Stimulated activated CD8-positive, alpha-beta memory T cell treated with anti-CD3 and anti-CD28 coated beads, Interleukin-4, amount 100 ng/mL, for 24 hours (primary cell): ENCODE measurements at places on chromosomes 2 and 18.

- no peak for DNase-seq
These were observed 889.3 kb upstream of the CELF4 start for GRCh38 chr18:38454764-38455469.

DNA sequence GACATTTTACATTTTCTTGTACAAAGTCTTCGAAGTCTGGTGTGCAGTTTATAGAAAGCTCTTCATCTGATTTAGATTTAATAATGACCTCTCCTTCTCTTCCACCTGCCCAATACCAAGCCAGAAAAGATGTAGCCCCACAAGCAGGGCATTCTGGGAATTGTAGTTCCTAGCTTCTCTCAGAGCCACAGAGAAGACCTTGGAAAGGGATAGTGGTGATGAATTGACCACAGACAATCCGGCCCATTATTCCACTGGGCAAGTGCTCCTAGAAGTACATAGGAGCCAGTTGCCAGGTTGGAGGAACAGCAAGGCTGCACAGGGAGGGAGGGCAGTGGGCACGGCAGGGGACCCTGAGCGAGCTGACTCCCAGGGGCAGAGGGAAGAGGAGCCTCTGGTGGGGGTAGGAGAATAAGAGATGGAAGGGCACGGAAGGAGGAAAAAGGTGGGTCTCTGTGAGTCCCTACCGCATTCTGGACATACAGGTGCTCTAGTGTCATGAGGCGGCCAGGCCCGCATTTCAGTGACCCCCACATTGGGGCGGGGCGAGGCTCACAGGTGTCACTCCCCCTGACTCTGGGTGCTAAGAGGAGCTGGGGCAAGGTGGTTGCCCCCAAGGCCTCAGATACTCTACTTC, 152.5 kb upstream of the HAAO start:
- no peak for DNase-seq

GRCh38 chr2:157790780-157791179, 85.3 kb downstream of the ACVR1 start:
- no peak for DNase-seq

- DNase-seq = no peak
These were observed 89.3 kb downstream of the ACVR1 start for GRCh38 chr2:157786663-157787363.

DNA sequence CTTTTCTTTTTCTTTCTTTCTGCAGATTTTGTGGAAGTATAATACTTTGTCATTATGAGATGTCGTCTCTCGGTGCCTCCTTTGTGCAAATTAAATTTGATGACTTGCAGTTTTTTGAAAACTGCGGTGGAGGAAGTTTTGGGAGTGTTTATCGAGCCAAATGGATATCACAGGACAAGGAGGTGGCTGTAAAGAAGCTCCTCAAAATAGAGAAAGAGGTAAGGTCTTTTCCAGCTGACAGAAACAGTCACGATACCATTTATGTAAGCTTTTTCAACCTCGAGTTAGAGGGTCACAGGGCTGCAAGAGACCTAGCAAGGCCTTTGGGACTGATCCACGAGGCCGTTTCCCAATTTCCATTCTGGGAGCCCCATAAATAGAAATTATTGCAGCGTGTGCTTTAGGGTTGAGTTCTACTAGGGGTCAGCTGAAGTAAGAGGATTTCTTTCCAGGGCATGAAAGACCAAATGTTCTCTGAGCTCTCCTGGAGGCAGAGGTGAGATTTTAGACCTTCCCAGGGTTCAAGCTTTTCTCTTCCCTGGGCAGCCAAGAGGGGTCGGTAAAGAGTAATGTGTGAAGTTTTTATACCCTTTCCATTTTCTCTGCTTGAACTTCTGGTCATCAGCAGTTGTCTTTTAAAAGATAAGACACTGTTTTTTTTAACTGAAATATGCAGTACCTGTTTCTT, 15.5 kb downstream of the MAP3K20 start:
- no peak for DNase-seq

DNA sequence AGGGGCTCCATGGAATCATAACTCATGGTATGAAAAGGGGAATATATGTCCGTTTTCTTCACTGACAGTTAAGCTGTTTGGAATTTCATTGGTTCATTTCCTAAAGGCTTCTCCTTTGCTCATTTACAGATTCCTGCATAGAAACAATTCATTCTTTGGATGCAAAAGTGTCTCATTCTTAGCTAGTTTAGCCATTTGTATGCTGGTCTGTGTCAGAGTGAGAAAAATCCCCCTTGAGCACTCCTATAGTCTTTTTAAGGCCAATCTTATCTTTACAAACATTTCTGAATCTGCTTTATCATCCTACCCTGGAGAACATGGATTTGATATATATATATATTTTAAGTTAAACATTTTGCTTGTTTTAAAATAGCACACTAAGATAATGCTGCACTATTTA, 1260.9 kb upstream of the NRXN1 start:
- DNase-seq = no peak

GRCh38 chr2:11798701-11799435, 52.4 kb downstream of the LPIN1 start:
- no peak for DNase-seq

DNA sequence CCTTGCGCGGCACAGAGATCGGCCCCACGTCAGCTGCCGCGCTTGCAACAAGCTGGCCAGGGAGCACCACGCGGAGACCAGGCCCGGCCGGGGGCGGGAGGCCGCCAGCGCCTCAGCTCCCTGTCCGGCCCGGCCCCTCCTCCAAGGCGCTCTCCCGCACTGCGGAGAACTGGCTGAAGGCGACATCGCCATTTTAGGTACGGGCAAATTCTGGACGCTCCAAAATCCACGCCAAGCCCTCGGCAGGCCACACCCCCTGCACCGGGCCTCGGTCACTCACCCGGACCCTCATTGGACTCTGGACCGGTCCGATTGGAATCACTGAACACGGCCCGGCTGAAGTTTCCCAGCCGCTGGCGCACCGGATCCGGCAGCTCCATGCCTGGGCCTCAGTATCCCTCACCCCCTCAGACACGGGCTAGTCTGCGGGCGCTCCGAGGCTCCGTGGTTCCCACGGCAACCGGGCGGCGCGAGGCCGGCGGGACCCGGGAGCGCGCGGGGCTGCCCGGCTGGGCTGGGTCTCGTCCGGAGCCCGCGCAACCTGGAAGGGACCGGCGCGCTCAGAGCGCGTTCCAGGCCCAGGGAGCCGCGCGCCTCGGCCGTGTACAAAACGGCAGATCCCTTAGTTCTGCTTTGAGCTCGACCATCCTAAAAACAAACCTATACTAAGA, at the start of gene TMEM17:
TSS of gene TMEM17 (minus strand) at position 446 of the 671 bp plus-strand sequence. CDS start at position 380, 66 bp downstream.
- peak; percentile 26 for DNase-seq

- DNase-seq = no peak
These were observed 74.0 kb downstream of the MYO1B start for GRCh38 chr2:191319186-191319585.

GRCh38 chr2:101706819-101707177, 9.3 kb downstream of the MAP4K4 start:
- no peak for DNase-seq

- DNase-seq = no peak
These were observed 27.0 kb upstream of the LPIN1 start for GRCh38 chr2:11719230-11719977.

- no peak for DNase-seq
These were observed 223.1 kb downstream of the CALCRL start for GRCh38 chr2:187224989-187225388.

- DNase-seq = no peak
These were observed 111.5 kb upstream of the UPP2 start for GRCh38 chr2:157990173-157990572.

DNA sequence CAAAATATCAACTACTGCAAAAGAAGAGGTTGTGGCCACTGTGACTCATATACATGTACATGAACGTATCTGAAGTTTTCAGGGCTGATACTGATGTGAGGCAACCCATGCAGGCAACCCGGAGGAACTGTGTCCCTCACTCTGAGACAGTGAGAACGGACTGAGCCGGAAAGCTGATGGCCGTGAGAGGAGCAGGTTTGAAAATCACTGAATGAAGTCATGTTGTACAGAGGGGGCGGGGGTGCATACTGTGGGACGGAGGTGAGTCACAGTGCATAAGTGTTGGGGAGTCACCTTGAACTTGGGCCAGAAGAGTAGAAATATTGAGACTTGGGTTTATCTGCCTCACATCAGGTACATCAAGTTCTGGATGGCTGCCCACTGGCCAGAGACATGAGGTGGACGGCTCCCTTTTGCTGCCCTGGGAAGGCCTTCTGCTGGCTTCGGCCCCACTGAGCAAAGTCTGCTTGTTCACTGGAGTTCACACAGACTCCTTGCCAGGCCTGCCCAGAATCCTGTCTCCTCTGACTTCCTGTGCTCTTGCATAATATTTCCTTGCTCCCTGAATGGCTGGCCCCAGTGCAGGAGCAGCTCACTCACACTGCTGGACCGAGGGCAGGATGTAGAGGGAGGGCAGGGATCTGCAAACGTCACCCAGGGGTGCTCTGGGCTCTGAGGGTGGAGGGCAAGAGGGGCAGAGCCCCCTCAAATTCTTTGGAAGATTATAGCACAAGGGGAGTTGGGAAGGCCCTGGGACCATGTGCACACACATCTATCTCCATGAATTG, 18.1 kb downstream of the EPAS1 start:
- no peak for DNase-seq

- no peak for DNase-seq
These were observed 10.8 kb upstream of the BUB1 start for GRCh38 chr2:110688594-110689091.

- DNase-seq = no peak
These were observed 112.8 kb downstream of the ADCYAP1 start for GRCh38 chr18:1017227-1018058.

- DNase-seq = no peak
These were observed 25.3 kb upstream of the MFSD6 start for GRCh38 chr2:190382851-190383250.

DNA sequence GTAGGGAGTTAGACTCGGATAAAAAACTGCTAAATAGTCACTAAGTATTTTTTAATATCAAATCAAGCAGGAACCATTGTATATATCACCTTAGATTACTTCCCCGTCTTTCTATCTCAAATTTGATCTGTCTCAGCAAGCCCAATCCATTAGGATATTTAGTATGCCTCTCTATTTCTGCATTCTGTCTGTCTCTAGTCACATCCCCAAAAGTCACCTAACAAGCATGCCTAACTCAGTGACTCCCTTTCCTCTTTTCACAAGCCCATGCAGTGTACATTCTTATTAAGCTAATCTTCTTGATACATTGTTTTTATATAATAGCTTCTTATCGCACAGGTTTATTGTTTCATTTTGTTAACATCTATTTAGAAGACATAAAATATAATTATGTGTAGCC, 57.8 kb downstream of the PDE1A start:
- no peak for DNase-seq

DNA sequence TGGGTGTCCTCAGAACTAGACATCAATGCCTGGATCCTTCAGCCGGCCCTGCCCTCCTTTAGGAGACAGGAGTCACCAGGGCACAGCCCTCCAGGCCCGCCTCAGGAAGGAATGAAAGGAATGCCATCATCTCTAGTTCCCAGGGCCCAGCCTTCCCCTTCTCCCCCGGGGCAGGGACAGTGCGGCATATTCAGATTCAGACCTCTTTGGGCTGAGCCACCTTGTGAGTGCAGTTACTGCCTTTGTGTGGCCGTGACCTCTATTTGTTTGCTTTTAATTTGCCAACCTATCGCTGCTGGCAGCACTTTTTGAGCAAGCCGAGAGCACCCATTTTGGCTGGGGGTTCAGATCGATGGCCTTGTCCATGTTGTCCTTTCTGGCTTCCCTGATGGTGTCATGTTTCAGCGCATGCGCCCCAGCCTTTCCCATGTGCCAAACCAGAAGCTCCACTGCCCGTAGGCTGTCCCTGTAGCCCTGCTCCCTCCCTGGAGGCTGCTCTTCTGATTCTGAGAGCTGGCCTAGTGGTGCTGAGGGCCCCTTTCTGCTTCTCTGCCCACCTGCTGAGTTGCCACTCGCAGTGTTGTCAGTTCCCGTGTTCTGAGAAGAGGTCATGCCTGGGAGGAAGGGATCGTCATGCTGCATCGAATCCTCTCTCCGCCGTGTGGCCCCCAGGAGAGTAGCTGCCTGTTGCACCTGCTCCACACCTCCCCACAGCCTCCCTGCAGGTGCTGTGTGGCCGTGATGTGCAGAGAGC, 10.9 kb downstream of the ANKRD23 start:
- DNase-seq = no peak

- DNase-seq = no peak
These were observed 87.9 kb upstream of the GULP1 start for GRCh38 chr2:188203776-188204175.

GRCh38 chr18:48676756-48677368, 138.0 kb downstream of the CTIF start:
- DNase-seq = peak; percentile 56

GRCh38 chr2:163610817-163611556, 124.8 kb downstream of the FIGN start:
- DNase-seq = no peak

DNA sequence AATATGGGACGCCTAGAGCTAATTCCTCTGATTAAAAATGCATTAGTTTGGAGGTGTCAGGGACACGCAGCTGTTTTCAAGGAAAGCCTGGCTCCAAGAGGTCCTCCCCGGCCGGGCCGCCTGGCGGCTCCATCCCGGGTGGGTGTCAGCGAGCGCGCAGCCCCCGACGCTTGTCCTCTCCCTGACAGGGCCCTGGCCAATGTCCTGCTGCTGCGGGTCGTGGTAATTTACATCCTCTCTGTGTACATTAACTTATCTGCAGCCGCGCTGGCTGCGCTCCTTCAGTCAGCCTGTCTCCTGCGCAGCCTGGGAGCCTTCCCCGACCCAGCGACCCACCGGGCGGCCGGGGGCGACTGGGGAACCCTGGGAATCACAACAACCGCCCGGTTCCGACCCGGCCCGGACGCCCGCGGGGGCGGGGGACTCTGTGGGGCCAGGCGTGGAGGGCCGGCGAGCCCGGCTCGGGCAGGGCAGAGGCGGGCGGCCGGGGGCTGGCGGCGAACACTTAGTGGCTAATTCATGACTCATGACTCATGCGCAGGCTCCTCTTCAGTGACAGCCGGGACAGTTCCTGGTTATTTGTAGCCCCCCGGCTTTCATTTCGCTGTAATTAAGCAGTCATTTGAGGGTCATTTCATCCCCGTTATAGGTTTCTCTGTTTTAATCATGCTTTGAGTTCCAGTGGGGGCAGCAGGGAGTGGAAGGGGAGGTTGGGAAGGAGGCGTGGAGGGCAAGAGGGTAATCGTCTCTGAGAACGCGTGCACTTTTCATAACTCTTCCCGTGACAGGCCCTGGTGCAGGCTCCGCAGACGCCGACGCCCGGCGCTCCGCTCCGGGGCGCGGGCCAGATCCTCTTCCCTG, 141.9 kb upstream of the CTAGE1 start:
- DNase-seq = peak; percentile 10

GRCh38 chr2:216017365-216017764, 4.0 kb upstream of the MREG start:
- DNase-seq = peak; percentile 12

DNA sequence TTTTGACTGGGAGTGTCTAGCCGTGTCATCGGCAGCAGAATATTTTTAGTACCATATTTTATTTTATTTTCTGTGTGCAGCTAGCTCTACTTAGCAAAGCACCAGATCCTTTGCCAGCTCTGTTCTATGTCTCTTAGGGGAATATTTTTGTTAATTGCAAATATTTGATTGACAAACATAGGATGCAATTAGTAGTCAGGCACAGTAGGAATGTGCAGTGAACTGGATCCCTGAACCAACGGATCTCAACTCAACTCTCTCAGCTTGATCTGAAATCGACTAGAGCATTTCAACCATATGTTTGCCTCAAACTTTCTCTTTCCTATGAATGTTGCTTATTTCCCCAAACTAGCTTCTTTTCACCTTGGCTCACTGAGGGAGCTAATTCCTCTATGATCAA, 998.0 kb upstream of the FANCL start:
- DNase-seq = no peak
